ENCODE measurements at places on chromosomes 16 and 17.

GRCh38 chr17:38325221-38325851, 18.4 kb downstream of the GPR179 start:
- DNase-seq = no peak

DNA sequence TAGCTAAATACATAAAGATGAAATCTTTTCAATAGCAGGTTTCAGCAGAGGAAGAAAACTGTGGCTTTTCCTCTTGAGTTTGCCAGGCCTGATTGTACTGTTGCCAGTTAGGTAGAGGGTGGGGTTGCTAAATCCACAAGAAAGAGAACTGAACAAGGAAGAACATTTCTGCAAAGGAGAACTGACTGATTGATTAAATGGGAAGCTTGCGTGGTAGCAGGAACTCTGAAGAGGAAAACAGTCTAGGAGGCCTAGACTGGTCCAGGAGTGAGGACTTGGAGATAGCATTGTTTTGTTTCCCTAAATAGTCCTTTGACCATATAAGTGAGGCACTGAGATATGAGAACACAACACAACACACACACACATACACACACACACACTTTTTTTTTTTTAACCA, 18.8 kb downstream of the LRRC36 start:
- no peak for DNase-seq

- no peak for DNase-seq
These were observed 156.5 kb upstream of the KCNJ18 start for GRCh38 chr17:21535686-21536375.

- no peak for DNase-seq
These were observed 2.0 kb upstream of the ABCC12 start for GRCh38 chr16:48157794-48158193.

- DNase-seq = peak; percentile 17
These were observed 457.0 kb upstream of the CDH5 start for GRCh38 chr16:65909310-65910050.

- DNase-seq = no peak
These were observed 358.4 kb upstream of the CDH5 start for GRCh38 chr16:66008136-66008535.

DNA sequence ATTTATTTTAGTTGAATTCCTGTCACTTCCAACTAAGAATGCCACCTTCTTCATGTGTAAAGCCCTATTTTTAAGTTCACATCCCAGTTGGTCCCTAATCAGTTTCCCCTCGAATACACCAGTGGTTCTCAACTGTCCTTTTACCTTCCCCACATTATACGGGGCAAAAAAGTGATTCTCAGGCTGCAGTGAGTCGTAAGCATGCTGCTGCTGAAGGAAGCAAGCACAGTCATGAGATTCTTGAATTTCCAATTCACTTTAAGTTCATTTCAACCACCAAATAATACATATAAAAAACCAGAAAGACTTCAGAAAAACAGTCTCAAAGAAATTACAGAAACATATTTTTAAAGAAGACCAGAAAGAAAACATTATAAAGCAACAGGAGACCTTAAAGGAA, 47.9 kb downstream of the UBE2G1 start:
- no peak for DNase-seq

GRCh38 chr17:34764716-34765115, 185.3 kb downstream of the TMEM132E start:
- no peak for DNase-seq

- no peak for DNase-seq
These were observed 389.7 kb downstream of the SOX9 start for GRCh38 chr17:72510351-72511016.

DNA sequence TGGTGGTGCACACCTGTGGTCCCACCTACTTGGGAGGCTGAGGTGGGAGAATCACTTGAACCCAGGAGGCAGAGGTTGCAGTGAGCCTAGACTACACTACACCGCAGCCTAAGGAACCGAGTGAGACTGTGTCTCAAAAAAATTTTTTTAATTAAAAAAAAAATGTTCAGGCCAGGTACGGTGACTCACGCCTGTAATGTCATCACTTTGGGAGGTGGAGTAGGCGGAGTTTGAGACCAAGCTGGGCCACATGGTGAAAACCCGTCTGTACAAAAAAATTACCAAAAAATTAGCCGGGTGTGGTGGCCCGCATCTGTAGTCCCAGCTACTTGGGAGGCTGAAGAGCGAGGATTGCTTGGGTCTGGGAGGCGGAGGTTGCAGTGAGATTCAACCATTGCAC, 3.6 kb upstream of the FAM222B start:
- no peak for DNase-seq

DNA sequence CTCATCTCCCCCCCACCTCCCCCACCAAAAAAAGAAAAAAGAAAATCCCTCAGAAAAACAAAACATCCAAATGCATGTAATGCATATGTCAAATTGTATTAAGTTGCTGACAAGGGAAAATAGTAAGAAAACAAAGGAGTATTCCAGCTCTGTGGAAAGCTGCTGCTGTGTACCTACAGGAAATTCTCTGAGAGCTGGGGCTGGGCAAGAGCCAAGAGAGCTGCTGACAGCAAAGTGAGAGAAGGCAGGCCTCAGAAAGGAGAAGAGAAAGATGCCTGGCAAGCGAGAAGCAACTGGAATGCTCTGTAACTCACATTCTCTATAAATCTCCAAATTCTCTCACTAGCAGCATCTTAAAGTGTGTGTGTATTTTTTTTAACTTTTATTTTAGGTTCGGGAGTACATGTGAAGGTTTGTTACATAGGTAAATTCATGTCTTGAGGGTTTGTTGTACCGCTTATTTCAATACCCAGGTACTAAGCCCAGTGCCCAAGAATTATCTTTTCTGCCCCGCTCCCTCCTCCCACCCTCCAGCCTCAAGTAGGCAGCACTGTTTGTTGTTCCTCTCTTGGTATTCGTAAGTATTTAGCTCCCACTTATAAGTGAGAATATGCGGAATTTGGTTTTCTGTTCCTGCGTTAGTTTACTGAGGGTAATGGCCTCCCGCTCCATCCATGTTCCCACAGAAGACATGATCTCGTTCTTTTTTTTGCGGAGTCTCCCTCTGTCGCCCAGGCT, 24.4 kb downstream of the CNTROB start:
- DNase-seq = no peak

GRCh38 chr16:61579195-61579594, 457.0 kb downstream of the CDH8 start:
- no peak for DNase-seq

GRCh38 chr17:17476865-17477467, at the start of gene MED9:
MED9 (plus strand) TSS chr17:17477000; CDS start chr17:17477042, 42 bp downstream.
- DNase-seq = peak; percentile 86

- no peak for DNase-seq
These were observed 112.4 kb downstream of the XYLT1 start for GRCh38 chr16:17358355-17358754.

DNA sequence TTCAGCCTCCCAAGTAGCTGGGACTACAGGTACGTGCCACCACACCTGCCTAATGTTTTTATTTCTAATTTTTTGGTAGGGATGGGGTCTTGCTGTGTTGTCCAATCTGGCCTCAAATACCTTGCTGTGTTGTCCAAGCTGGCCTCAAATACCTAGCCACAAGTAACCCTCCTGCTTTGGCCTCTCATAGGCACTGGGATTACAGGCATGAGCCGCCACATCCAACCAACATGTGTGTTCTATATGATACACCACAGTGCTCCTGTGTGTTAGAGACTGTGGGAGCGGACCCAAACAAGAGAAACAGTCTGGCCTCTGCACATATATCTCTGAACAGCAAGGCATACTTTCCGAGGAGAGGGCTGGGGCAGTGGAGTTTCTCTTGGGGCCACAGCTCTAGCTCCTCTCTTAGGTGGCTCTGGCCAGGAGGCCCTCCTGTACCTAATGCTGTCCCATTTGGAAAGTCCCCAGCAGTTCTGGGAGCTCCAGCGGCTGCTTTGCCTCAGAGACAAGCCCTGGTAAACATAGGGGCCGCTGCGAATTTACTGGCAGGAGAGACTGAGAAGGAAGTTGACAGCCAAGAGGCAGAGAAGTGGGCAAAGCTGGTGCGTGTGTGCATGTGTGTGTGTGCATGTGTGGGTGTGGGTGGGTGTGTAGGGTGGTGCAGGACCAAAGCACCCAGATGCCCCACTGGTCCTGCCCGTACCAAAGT, 95.0 kb downstream of the RAB11FIP4 start:
- no peak for DNase-seq

DNA sequence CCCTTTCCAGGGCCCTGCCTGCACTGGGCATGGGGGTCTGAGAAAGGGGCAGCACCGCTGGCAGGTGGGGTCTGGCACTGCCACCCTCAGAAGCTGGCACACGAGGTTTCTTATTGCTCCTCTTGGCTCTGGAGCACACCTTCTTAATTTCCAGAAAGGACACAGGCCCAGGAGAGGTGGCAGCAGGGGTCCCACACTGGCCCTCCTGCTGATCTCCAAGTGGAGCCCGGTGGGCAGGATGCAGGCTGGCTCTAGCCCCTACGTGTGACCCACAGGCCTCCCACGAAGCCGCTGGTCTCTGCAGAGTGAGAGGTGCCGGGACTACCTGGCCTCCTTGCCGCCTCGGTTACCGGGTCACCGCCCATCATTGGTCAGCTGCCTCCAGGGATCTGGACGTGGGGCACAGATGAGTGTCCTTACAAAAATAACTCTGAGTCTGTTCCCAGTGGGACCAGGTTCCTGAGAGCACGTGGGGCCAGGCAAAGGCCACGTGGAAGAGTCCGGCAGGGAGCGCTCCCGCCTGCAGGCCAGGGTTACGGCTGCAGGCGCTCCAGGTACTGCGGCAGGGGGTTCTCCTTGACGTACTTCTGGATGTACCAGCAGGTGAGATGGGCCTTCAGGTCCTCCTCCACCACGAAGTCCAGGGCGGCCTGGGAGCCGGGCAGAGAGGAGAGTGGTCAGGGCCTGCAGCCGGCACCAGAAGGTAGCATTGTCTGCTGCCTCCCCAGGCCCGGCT, 10.3 kb downstream of the NATD1 start:
- DNase-seq = no peak

DNA sequence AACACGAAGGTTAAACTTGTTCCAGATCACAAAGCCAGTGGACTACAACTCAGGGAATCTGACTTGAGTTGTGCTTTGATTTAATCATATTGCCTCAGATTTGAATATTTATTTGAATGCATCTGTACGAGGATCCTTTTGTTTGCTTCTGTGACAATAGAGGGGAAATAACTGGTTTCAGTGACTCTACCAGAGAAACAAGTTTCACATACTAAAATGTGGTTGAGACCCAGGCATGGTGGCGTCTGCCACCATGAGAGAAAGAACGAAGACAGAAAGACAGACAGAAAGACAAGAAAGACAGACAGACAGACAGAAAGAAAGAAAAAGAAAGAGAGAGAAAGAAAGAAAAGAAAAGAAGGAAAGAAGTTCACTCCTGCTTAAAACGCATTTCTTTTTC, 24.0 kb downstream of the YWHAE start:
- no peak for DNase-seq

DNA sequence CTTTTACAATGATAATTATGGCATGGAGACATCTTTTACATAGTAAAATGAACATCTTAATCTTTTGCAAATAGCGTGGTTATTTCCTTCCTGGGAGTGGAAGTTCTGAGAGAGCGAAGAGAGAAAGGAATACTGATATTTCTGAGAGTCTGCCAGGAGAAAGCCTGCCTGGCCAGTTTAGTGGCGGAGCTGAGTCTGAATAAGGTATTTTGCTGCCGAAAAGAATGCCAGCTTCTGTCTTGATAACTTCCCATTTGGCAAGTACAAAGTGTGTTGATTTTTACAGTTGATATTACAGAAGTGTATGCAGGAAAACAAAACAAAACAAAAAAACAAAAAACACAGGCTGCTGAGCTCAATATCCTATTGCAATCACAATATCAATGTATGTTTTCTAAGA, 55.9 kb downstream of the KCNJ2 start:
- DNase-seq = no peak

- no peak for DNase-seq
These were observed 1.8 kb upstream of the JMJD8 start for GRCh38 chr16:685967-686366.

- DNase-seq = peak; percentile 39
These were observed 4.7 kb upstream of the IGSF6 start for GRCh38 chr16:21656795-21657768.

- no peak for DNase-seq
These were observed 5.2 kb upstream of the DLX4 start for GRCh38 chr17:49963626-49964302.

- no peak for DNase-seq
These were observed 301.8 kb upstream of the MAF start for GRCh38 chr16:79902351-79902750.

DNA sequence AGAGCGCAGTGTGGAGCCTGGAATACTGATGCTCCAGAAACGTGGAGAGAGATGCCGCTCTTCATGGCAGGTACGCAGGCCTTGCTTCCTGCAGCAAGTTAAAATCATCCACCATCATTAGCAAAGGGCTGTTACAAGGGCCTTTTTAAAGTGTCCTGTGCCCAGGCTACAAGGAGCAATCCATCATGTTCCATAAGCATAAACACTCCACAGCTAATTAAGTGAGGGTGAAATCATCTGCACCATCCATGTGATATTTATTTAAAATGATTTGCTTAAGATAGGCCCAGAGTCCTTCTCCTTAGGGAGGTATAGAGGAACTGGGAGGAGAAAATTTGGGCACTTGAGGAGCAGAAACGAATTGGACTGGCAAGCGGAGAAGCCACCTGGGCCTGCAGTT, 372.1 kb downstream of the XYLT1 start:
- no peak for DNase-seq

DNA sequence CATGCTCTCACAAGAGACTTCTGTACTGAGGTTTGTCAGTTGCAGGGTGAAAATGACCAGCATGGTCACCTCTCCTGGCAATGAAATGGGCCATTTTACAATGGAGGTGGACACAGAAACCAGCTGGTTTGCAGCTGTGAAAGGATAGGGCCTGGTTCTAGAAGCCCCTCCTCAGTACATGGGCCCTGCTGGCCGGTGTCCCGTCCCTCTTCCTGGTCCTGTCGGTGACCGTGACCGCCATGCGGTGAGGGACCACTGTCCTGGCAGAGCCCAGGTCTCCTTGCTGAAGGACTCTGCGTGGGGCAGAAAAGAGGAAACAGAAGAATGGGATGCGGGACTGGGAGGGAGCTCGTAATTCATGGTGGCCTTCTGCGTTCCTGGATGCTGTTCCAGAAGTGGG, 76.0 kb upstream of the ZNF423 start:
- no peak for DNase-seq

- no peak for DNase-seq
These were observed 48.3 kb downstream of the BAIAP2 start for GRCh38 chr17:81083125-81083765.

DNA sequence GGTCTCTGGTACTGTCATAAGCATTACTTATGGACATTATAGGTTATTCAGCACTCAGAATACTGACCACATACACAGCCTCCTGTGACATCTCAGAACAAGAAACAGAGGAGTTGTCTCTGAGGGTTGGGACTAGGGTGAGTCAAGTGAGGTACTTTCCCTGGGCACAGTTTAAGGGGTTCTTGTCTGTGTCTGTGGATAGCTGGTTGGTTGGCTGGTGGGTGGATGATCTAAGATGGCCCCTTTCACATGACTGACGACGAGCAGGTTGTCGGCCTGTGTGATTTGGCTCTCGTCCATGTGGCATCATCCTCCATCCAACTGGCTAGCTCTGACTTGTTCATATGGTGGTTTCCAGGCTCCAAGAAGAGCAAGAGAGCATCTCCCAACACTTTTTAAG, 163.9 kb downstream of the PRKCB start:
- no peak for DNase-seq

- DNase-seq = no peak
These were observed 122.5 kb downstream of the XYLT1 start for GRCh38 chr16:17348042-17348783.

- no peak for DNase-seq
These were observed 14.9 kb downstream of the TFAP4 start for GRCh38 chr16:4257646-4258556.

Measured in NCI-H1092 treated with DMSO at 0.1 percent for 48 hours (cell line).